ENCODE measurements at places on chromosomes 12 and 14.

DNA sequence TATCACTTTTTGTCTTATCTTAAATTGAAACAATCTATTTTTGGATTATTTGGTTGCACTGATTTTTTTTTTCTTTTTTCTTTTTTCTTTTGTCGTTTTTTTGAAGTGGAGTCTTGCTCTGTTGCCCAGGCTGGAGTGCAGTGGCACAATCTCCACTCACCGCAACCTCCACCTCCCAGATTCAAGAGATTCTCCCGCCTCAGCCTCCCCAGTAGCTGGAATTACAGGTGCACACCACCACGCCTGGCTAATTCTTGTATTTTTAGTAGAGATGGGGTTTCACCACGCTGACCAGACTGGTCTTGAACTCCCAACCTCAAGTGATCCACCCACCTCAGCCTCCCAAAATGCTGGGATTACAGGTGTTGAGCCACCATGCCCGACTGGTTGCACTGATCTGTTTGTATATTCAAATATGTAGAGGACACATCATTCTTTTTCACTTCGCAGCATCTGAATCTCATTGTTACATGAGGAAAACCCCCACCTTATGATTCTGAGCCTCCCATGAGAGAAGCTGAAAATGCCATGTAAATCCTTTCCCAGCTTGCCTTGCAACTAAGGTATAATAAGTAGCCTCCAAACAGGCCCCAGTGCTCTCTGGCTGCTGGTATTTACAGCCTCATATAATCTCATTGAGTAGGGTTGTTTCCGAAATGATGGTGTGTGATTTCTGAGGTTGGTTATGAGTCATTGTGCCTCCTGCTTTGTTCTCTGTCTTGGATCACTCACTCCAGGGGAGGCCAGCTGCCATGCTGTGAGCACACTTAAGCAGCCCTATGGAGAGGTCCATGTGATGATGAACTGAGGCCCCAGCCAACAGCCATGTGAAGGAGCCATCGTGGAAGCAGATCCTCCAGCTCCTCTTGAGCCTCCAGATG is 5.2 kb upstream of the HSP90B1 start:
- peak; percentile 95 for DNase-seq

DNA sequence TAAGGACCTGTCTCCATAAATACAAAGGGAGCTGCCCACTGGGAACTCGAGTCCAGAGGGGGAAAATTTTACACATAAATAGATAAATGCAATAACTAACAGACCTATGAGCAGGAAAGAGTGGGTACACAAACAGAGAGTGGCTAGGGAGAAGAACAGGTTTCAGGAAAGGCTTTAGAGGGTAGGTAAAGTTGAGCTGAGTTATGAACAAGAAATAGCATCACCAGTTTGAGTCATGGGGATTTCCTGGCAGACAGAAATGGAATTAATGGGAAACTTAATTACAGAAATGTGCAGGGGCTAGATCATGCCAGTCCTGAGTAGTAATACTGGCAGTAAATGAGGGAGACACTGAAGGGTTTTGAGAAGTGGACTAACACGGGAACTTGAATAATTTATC is 58.0 kb upstream of the CCDC175 start:
- DNase-seq: peak; percentile 15

GRCh38 chr14:23640524-23641141 is 4.5 kb downstream of the DHRS2 start:
- DNase-seq: peak; percentile 68

- DNase-seq: peak; percentile 70
These were observed 60.7 kb downstream of the CCNK start for GRCh38 chr14:99541677-99542470.

- DNase-seq: peak; percentile 48
These were observed 24.3 kb downstream of the DACT1 start for GRCh38 chr14:58662018-58662417.

DNA sequence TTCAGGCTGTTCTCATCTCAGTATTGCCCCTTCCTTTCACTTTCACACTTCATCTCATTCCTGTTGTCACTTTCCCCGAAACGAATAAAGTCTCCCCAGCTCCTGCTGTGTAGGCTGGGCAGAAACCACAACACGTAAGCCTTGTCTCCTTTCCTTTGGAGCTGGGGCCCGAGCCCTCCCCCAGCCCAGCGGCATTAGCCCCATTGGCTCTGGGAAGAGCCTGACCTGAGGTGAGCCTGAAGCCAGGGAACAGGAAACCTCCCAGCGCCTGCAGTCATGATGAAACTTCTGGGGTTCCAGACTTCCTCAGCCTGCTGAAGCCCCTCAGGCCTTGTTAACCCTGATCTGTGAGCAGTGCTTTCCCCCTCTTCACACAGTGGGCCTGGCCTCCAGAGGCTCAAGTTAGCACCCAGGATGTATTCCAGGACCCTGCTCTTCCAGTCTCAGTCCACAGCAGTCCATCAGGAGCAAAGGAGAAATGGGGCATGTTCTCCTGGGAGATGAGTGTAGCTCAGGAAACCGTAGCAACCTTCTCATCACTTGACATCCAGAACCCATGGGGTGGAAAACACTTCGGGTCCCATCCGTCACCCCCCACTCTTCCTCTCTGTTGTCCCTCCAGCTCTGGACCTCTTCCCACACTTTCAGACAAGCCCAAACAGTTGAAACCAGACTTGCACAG is 21.8 kb downstream of the VASH1 start:
- DNase-seq: no peak

GRCh38 chr14:35331605-35332516 is 39.7 kb downstream of the PSMA6 start:
- DNase-seq: peak; percentile 37

DNA sequence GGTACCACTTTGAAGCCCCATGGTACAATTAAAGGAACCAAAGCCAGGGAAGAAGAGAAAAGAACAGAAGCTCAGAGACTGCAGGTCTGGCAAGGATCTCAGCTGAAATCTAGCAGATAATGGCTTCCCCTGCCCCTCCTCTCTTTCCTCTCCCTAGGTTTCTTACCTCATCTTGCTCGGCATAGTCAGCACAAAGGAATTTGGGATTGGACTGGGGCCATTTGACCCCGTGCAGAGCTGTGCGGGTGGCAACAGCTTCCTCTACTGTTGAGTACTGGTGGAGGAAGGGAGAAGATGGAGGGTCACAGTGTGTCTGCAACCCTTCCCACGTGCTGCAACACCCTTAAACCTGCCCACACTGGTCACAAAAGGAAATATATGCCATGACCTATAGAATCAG is 4.7 kb upstream of the CDH24 start:
- no peak for DNase-seq

GRCh38 chr12:89507015-89507824 is 17.4 kb downstream of the GALNT4 start:
- peak; percentile 40 for DNase-seq

- peak; percentile 11 for DNase-seq
These were observed 80.8 kb downstream of the MNAT1 start for GRCh38 chr14:60815371-60815770.

DNA sequence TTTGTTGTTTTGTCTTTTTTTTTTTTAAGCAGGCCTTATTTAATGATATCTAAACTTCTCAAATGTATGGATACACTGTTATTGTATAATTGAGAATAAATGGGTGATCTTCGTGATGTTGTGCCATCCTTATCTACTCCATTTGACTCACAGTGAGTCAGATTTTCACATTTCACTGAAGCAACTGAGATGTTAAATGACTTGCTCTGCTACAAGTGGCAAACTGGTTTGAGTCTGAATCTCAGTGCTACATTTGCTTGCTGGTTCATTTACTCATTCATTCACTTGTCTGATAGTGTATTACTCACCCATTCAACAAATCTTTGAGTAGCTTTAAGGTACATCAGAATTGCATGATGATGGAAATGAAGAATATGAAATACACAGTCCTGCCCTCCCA is 2.6 kb downstream of the KIAA0586 start:
- DNase-seq: no peak

DNA sequence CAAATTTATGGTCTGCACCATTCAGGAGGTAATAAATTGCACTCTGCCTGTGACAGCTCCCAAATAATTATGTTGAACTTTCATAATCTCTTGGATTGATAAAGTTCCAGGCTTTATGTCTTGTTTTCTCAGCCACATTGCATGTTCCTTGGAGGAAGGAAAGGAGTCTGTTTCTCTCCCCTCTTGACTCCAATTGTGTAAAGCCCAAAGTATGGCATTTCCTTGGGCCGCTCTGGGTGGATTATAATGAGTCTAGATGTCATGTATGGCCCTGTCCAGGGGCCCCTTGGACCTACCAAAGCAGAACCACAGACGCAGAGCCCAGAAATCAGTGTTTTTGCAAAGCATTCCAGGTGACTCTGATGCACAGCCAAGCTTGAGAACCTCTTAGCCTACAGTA is 160.8 kb downstream of the KSR2 start:
- DNase-seq: no peak

DNA sequence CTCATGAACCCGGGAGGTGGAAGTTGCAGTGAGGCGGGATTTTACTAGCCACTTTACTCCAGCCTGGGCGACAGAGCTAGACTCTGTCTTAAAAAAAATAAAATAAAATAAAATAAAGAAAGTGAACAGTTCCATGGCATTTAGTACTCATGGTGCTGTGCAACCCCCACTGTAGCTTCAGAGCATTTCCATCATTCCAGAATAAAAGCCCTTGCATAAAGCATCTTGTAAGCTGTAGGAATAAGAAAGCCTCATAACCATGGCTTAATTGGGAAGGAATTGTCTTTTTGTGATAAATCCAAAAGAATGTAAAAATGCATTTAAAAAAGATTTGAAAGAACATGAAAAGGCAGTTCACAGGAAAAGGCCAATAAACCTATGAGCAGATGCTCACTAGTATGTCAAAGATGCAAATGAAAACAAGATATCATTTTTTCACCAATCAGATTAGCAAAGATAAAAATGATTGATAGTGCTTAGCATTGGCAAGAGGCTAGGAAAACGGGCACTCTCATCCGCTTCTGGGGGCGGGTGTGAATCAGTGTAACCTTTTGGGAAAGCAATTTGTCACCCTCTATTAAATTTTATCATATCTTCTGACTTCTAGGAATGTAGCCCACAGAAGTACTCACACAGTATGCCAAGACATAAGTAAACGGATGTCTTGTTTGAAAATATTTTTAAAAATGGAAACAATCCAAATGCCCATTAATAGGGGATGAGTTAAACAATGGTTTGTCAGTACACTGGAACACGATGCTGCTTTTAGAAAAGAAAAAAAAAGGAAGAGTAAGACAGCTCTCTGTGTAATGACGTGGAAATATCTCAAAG is 46.6 kb downstream of the CFAP251 start:
- peak; percentile 66 for DNase-seq

DNA sequence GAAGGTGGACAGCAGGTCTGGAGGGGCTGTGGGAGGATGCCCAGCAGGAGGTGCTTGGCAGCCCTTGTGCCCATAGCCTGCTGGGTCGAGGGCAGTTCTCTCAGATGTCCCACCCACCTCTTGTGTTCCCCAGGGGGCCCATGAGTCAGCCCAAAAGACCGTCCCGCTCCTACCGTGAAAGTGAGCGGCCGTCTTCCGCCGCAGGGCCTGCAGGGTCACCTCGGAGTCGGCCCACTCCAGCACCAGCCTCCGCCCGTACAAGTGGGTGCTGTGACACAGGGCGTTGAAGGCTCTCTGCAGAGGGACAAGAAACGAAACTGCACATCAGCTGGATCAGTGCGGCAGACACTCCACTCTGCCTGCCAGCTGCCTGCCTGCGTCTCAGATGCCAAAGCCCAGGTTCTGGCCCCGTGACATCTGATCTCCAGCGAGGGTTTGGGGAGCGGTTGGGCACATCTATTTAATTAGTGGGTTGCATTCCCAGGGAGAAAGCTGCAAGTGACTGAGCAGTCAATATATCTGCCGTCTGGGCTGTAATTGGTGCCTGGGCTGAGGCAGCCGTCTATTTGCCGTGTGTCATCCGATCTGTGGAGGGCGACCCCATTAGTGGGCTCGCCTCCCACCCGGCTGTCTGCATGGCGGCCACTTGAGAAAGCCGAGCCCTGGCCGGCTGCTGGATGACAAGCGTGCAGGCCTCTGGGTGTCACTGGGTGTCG is 121.5 kb downstream of the RBM19 start:
- DNase-seq: peak; percentile 85

Measured in NCI-H69 (cell line).